ENCODE measurements at places on chromosomes 7 and 10.

GRCh38 chr7:87712571-87712970, 84.4 kb downstream of the RUNDC3B start:
- no peak for DNase-seq

DNA sequence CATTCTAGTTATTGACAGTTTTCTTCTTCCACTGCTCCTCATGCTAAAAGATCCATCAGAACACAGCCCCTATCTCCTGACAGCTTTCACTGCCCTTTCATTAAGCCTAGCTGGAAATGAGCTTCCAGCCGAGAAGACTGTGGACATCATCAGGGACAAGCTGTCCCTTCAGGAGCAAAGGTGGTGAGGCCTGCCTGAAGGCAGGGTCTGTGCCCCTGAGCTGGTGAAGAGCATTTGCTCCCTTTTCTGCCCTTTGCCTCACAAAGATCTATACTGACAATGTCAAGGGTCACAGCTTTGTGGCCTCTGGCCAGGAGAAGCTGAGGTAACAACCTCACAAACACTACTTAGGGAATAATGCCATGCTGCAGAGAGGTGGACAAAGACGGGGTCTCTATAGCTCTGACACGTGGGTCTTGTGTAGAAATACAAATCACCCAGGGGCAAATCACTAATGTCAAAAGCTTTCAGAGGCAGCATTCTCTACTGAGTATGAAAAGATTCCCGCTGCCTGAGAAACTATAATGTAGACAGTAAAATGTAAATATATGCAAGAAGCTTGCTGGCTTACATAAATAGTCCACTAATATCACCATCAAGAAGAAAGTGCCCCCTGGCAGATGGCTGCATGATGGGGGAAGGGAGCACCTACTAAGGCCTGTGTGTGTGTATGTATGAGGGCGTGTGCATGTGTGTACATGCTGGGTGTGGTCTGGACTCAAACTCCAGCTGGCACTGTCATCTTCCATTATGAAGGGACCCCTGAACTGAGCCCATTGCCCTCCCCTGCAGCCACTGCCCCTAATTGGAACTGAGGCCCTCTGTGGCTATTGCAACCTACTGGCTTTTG, 55.8 kb downstream of the HBP1 start:
- no peak for DNase-seq

DNA sequence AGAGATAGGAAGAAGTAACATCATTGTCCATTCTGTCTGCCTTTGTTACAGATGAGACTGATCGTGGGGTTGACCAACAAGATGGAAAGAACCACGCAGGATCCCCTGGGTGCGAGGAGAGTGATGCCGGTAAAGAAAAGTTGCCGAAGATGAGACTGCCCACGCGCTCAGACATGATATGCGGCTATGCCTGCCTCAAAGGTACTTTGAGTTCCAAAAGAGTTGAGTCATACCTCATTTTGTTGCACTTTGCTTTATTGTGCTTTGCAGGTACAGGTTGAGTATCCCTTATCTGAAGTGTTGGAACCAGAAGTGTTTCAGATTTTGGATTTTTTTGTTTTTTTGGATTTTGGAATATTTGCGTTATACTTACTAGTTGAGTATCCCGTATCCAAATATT, 12.2 kb upstream of the CLCN1 start:
- no peak for DNase-seq

- no peak for DNase-seq
Measured at GRCh38 chr7:105306298-105306748, 82.4 kb downstream of the SRPK2 start.

DNA sequence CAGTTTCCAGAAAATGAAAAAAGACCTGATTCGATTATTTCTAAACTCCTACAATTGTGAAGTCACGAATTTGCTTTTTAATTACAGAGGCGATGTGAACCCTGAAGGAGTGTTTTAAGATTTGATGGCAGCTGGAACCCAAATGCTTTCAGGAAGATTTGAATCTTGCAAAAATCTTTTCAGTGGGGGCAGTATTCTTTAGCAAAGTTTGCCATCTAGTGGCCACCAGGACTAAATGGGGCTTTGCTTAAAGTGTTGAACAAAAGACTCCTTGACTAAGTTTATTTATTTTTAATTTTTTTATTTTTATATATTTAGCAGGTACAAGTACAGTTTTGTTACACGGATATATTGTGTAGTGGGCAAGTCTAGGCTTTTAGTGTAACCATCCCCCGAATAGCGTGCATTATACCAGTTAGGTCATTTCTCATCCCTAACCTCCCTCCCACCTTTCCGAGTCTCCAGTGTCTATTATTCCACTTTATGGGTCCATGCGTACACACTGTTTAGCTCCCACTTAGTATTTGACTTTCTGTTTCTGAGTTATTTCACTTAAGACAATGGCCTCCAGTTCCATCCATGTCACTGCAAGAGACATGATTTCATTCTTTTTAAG, 98.8 kb downstream of the CACNB2 start:
- DNase-seq, result peak; percentile 12
